Omental fat pad (tissue), 4 donors: ENCODE measurements at places on chromosomes 6 and 20. TPM values are rescaled to one million over a fixed set of nuclear protein-coding genes. Genes with fewer than 3 reads are reported as not detected.

- DNase-seq = no peak
Measured at GRCh38 chr20:46683939-46684750, 5.1 kb downstream of the TP53RK start.

DNA sequence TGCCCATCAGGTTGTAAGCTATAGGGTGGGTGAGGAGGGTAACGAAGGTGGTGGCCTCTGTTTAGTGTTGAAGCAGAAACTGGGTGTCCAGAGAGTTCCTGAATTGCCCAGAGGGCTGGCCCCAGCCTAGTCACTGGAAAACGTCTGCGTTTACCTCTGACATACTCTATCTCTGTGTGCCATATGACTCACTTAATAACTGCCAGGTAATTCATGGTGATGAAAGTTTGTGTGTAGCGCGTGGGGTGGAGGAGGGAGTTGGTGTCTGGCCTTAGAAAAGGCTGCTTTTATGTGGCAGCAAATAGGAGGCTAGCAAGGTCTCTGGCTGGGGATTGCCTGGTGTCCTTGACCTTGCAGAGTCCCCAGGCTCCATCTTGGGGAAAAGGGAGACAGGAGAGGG lies 47.3 kb downstream of the SLC35D3 start:
- DNase-seq = no peak

DNA sequence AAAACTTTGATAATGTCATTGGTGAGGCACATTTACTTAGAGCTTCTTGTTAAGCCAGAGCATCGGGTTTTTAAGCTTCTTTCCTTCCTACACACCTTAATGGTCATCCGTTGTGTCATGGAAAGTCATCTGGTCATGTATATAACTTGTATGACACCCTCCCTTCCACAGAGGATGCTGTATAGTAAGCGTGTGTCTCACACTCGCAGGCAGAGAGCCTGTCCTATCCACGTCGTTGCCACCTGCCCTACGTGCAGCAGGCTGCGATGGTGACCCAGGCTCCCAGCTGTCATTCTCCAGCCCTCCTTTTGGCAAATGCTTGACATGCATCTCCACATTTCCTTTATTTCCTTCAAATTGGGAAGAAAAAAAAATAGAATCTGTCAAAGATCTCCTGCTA lies 85.6 kb downstream of the MYB start:
- DNase-seq = no peak

DNA sequence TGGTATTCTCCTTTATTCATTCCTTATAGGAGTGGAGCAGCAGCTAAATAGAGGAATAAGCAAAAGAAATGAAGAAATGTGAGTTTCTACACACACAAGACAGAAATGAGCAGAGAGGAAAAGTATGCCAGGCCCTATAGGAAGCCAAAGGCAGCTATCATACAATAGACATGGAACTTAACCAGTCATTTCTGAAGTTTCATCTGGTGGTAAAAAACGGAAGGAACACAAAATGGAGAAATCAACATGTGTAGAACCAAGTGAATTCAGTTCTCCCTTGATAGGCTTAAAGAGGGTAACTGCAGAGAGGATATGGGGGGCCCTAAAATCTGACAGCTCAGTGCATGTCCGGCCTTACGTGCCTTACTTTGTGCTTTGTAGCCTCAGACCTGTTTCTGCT lies 44.6 kb downstream of the TSBP1 start:
- no peak for DNase-seq

DNA sequence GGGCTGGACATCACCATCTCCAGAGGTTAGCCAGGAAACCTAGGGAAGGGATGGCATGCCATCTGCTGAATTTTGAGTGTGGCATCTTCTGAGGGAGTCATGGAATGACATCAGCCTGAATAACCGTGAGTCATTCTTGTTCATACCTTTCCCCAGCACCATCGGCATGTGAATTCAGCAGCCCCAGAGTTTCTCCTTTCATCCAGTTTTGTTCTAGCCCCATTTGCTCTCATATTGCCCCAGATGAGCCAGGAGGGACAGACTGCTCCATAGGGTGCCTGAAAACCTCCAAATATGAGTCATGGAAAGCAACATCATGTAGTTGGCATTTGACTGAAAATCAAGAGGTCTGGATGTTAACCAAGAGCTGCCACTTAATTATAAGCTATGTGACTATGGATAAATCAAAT lies 219.2 kb upstream of the SGK1 start:
- no peak for DNase-seq

- no peak for DNase-seq
Measured at GRCh38 chr20:953742-954141, 37.6 kb upstream of the ANGPT4 start.

- DNase-seq = no peak
Measured at GRCh38 chr6:31558631-31559500, 11.5 kb downstream of the NFKBIL1 start.

DNA sequence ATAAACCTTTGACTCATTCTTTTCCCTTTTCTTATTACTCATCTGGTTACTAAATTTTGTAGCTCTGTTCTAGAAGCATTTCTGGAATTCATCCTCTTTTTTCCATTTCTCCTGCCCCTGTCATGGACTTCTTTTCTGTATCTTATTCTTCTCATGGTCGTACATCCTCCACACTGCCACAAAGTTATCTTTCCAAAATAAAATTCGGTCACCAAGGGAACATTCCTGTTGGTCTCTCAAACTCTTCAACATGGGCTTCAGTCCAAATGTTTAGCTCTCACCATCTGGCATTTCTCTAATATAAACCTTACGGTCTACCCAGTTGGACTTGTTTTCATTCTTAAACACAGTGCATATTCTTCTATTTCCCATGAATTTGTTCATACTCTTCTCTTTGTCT lies 428.8 kb upstream of the ID4 start:
- DNase-seq = no peak

GRCh38 chr6:39906318-39906761 lies 27.9 kb downstream of the MOCS1 start:
- DNase-seq = no peak

DNA sequence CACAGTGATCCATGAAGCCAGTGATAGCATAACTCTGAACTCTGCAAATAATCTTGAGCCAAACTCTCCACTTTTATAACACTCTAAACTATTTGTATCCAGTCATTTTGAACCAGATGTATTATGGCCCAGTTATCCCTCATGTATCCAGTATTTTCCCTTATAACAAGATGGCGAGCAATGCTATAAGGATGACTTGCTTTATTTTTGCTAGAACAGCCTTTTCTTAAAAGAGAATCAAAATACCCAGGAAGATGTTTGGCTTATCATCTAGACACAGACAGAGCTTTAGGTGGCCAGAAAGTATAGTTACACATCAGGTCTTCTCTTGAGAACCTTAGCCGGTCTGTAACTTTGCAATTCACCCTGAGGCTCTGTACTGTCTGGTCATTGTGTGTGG lies 81.0 kb downstream of the DOK5 start:
- DNase-seq = no peak

- no peak for DNase-seq
Measured at GRCh38 chr6:28224131-28225055, 682 bp upstream of the ZSCAN9 start.

DNA sequence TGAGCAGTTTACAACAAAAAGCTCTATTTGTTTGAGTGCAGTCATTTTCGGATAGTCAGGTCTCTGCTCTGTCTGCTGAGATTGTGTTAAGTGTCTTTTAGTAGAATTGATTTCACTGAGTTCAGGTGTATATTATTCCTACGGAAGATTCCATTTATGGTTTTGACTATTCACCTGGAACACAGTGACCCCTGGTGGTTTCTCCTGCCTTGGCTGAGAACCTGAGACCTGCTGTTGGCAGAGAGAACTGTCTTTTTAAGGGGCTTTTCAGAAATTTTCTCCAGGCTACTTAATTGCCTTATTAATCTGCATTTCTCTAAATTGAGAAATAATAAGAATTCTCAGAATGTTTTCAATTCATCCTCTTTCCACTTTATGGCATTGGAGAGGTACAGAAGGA lies 508.0 kb downstream of the TBC1D32 start:
- no peak for DNase-seq

The TFAP2C gene
- 11.6 TPM for total RNA-seq

The BPI gene
- 0.63 TPM for total RNA-seq

The ZKSCAN3 gene
- total RNA-seq = 2.9 TPM

The ACSS1 gene
- 18.3 TPM for total RNA-seq

The BHLHE23 gene
- total RNA-seq = not detected
